CD4-positive, alpha-beta memory T cell (primary cell): ENCODE measurements at places on chromosomes 5 and 9.
A peak's percentile ranks its signal among the peaks of the same experiment; 100 is the strongest.

DNA sequence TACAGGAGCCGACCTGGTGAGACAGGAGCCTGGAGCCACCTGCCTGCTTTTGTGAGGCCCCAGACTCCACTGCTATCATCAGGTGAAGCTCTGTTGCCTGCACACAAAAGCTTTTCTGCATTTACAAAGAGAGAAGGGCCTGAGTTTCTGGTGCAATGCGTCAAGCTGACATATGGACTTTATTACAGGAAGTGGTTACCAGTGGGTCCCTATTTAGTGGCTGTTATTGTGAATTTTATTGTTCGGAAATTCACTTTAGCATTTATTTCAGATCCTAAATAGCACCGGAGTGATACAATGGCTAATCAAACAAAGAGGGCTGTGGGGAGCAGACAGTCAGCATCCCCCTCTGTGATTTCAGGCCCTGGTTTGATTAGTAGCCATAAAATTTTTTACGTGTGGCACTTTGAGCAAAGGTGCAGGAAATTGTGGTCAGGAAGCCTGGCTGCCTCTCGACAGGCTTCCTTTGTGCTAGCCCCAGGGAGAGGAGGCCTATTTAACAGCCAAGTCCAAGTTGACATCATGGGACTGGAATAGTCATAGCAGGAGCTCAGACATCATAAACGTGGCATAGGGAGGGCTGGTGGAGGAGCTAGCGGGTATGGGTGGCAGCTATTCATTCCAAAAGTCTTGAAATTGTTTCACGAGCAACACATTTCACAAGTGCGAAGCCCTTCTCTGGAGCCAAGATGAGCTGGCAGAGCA, 8.4 kb downstream of the TGFBI start:
- DNase-seq, result peak; percentile 55

- no peak for DNase-seq
These were observed 16.6 kb downstream of the KCNIP1 start for GRCh38 chr5:170520372-170520771.

DNA sequence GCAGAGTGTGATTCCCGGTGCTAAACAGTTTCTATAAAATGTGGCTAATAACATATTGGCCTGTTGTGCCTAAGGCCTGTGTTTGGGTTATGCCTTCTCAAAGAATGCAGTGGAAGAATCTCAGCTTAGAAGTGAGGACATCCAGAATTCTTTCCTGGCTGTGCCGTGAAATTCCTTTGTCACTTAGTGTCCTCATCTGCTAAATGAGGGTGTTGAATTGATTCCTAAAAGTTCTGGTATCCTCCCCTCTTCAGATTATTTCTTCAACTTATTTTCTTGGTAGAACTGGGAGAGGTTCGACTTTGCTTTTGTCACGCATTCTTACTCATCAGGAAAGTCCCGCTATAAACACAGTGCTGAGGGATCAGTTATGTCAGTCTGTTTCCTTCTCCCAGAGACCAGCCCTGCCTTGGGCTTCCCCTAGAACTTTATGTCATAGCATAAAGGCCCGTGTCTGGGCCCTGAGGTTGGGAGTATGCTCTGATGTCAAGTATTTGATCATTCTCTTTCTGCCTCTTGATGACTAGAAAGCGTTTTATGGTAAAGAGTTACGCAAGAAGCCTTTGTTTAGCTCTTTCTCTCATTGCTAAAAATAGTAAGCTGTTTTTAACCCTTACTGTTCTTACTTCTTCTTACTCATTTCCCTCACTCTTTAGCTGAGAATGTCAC, 29.5 kb downstream of the MTAP start:
- no peak for DNase-seq

DNA sequence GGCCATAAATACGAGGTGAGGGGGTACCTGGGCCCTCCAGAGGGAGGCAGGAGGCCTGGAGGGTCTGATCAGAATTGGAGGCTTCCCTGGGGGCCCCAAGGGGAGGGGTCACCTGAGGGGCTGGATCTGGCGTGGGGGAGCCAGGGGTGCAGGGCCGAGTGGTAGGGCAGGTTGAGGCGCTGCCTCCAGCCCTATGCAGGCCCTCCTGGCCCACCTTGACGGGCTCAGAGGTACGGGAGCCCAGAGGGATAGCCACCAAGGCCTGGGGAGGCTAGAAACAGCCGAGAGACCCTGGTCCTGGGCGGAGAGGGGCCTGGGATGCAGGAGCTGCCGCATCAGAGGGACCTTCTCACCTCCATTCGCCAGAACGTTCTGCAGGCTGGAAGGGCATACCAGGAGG, 24.3 kb downstream of the LHX3 start:
- DNase-seq, result no peak

DNA sequence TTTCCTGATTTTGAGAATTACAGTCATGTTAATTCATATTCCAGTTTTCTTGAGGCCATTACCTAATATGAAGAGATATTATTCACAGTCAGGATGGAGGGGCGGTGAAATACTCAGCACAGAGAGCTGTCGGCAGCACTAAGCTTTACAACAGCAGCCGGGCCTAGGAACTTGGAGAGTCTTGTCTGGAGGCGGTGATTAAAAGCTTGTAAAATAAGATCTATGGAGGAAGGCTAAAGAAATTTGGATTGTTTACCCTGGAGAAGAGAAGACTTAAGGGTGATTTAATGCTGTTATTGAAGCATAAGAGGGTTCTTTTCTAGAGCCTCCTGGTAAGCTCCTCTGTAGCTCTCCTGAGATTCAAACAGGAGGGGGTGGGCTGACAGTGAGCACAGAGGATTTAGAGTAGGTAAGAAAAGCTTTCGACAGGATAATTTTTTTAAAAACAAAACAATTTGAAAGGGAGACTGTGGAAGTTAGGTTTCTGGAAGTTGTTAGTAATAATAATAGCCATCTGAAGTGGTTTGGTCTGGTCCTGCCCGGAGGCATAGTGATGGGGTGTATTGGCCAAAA, 406.3 kb upstream of the ADAMTSL1 start:
- no peak for DNase-seq

GRCh38 chr5:33362915-33363314, 77.8 kb upstream of the TARS1 start:
- no peak for DNase-seq

DNA sequence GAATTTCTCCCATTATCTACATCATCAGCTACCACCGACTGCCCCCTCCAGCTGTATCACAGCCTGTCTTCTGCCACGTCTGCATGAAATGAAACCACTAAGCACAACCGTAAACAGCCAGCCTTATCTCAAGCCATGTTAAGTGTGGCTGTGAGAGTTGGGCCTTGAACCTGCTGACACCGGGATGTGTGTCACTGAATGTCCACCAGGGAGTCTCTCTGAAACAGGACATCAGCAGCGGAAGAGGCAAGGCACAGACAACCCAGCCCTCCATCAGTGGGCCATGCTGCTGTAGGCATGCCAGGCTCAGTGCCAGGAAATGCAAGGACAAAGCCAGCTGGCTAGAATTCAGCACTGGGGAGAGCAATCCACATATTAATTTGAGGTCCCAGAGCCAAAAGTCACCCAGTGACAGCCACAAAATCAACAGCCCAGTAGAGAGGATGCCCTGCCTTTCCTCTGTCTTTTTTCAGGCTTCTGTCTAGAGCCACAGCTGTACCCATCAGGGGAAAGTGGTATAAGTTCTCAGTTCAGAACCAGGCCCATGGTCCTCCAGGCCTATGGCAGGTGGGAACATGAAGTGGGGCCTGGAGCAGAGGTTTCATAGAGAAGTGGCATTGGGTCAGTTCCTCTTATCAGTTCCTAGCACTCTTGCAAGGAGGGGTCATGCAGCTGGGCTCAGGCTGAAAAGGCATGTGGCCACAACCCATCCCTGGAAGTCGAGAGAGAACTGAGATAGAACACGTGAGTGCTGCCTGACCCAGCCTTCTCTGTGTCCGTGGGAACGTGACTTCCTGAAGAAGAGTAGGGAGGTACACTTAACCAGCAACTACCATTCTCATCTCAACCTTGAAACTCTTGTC, 199.4 kb downstream of the ESM1 start:
- DNase-seq, result no peak

DNA sequence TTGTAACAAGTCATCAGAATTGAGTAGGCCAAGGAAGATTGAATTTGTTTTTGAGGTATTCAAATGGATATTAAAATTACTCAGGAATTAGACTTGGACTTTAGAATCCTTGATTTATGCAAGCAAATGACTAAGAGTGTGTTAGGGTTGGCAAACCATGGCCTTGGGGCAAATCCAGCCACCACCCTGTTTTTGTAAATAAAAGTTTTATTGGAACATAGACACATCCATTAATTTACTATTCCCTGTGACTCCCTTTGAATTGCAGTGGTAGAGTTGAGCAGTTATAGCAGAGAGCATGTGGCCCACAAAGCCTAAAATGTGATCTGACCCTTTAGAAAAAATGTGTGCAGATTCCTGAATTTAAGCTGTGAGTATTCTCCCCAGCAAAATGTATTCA, 115.6 kb downstream of the WDR70 start:
- DNase-seq, result no peak

- no peak for DNase-seq
These were observed 1.5 kb downstream of the PLAA start for GRCh38 chr9:26945591-26945990.

DNA sequence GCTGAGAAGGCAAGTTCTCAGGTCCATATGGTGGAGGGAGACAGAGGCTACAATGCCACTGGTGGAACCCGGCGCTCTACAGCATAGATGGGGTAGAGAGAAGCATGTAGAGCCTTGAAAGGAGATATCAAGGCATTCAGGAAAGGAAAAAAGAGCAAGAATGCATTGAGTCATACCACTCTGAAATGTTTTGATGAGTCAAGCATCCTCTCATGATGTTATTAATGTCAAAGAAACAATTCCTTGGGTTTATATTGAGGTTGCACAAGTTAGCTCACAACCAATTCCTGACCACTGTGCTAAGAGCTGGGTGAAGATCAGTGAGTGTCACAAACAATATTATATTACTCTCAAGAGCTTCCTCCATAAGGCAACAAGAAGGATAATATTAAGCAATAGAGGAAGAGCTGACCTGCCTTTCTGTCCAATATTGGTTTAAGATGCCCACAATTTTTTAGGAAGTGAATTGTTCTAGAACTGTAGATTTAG, 178.0 kb downstream of the RFK start:
- no peak for DNase-seq

DNA sequence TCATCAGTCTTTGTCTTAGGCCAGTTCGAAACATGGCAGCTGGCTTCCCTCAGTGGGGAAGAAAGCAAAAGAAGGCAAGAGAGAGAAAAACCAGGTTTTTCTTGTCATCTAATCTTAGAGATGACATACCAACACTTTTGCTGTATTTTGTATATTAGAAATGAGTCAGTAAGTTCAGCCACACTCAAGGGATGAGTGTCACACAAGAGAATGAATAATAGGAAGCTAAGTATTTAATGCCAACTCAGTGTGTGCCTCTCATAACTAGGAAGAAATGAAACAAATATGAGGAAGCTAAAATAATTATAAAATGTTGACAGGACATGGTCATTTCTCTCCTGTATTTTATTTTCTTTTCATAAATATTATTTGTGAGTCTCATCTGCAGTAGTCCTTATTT, 65.3 kb downstream of the CDH12 start:
- no peak for DNase-seq

DNA sequence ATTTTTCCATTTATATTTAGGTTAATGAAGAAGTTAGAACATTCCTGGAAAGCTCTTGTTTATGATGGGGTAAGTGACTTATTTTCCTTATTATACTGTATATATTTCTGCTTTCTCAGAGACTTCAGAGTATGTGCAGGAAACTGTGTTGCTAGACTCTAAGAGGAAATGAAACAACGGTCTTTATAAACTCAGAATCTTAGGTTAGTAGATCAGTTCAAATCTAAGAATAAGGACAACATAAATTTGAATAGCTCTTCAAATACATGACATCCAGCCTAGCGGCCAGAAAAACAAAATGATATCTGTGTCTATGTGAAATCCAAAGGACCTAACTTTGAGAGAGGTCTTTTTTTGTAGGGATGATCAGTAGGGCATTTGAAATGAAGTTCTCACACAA, 94.3 kb downstream of the PRKACG start:
- no peak for DNase-seq

- DNase-seq, result no peak
These were observed 7.2 kb upstream of the TLR4 start for GRCh38 chr9:117697046-117697445.

- DNase-seq, result no peak
These were observed 101.4 kb downstream of the ARHGAP26 start for GRCh38 chr5:142871363-142872193.

- no peak for DNase-seq
These were observed 30.7 kb downstream of the SPIN1 start for GRCh38 chr9:88418715-88419540.

DNA sequence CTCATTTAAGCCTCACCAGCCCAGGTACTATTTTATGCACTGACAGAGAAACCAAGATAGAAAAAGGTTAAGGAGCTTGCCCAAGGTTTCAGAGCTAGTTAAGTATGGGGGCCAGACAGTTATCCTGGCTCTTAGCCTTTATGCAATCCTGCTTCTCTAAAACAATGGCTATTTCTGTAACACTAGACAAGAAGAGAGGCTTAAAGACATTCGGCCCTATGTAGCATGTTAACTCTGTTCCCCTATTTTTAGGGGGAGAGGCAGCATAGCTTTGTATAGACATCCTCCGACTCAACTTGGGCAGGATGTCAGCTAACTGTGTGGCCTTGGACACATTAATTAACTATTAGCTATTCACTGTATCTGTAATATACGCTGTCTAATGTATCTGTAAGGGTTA, 54.6 kb downstream of the LHFPL2 start:
- DNase-seq, result no peak

DNA sequence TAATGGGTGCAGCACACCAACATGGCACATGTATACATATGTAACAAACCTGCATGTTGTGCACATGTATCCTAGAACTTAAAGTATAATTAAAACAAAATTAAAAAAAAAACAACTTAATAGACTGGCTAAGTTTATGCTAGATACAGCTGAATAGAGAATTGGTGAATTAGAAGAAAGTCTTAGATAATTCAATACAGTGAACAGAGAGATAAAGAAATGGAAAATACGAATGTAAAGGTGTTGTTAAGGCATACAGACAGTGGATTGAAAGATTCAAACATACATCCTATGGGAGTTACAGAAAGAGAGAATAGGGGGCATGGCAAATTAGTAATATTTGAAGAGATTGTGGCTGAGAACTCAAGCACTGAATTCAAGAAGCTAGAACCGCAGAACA, 75.4 kb downstream of the RASGRF2 start:
- no peak for DNase-seq

DNA sequence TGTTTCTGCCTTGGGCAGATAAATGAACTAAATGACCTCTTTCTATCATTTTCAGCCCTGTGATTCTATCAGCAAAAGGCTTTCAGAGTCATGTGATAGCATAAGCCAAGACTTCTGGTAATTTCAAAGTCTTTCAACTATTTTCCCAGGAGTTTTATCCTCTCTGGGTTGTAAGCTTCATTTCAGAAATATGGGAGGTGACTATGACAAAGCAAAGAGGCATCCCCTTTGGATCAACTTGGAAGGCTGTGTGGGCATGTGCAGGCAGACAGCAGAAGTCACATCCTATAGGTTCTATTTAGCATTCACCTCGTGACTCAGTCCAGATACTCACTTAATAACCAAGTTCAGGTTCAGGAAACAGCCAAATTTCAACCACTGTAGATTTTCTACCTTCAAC, 149.0 kb upstream of the FST start:
- DNase-seq, result no peak

DNA sequence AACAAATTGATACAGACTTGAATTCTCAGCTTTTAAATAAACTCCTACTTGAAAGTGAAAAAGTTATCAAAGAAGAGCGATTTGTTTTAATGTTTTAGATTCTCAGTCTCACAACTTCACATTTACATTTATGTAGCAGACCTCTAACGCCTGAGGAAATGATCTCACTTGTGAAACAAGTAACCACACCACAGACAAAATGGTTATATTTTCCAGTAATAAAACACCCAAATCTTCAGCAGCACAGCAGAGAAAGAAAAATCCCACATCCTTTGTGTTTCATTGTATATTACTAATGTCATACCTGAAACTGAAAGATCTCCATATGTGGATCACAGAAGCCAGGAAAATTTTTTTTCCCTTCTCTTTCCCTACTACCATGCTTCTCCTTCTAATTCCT, 29.8 kb upstream of the GZMA start:
- peak; percentile 42 for DNase-seq
